CD4-positive, alpha-beta T cell (primary cell): ENCODE measurements at places on chromosomes 5 and 9.

GRCh38 chr5:56050551-56051255 is 55.9 kb upstream of the IL6ST start:
- DNase-seq: no peak

- DNase-seq: no peak
Observed at GRCh38 chr5:132142459-132142858, 68.9 kb downstream of the CSF2 start.

DNA sequence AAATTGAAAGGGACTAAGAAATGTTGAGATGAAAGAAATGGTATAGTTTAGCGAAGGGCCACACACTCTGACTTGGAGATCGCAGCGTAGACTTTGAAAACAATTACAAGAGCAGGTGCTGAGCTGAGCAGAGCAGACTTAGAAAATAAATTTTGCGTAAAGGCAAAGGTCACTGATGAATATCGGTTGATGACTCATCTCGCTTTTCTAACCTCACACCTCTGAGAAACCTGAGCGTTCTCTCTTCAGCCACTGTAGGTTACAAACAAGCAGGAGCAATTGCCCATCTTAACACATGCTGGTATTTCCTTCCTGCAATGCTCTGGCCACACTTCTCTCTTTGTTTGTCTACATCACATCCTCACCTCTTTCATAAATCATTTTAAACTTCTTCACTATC is 190.6 kb upstream of the C9orf72 start:
- DNase-seq: no peak

DNA sequence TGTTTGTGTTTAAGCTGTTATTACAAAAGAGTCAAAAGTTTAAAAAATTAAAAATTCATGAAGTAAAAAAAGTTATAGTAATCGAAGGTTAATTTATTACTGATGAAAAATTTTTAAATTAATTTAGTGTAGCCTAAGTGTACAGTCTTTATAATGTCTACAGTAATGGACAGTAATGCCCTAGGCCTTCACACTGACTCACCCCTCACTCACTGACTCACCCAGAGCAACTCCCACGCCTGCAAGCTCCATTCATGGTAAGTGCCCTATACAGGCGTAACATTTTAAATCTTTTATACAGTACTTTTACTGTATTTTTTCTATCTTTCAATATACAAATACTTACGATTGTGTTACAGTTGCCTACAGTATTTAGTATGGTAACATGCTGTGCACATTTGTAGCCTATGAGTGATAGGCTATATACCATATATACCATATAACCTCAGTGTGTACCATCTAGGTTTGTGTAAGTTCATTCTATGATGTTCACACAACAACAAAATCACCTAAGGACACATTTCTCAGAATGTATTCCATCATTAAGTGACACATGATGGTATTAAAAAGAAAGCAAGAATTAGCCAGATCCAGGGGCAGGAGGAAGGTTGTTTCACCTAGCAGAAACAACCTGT is 40.1 kb downstream of the DCAF10 start:
- DNase-seq: no peak

DNA sequence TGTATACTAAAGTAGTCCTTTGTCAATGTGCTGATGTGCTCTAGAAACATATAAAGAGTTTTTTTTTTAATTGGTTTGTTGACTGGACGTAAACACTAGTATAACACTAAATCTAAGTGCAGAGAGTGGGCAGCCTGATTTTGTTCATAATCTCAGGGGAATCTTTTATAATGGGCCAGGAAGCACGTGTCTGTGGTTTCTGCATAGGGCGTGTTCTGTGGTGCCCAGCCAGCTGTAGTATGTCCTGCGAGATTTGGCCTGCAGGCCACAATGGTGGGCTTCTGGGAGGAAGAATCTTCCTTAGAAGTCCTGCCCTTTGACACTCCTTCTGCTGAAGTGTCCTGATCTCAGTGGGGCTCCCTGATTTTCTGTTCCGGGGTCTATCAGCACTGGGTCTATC is 49.0 kb upstream of the DHFR start:
- no peak for DNase-seq

- no peak for DNase-seq
Observed at GRCh38 chr9:131992906-131993657, 86.6 kb downstream of the MED27 start.

DNA sequence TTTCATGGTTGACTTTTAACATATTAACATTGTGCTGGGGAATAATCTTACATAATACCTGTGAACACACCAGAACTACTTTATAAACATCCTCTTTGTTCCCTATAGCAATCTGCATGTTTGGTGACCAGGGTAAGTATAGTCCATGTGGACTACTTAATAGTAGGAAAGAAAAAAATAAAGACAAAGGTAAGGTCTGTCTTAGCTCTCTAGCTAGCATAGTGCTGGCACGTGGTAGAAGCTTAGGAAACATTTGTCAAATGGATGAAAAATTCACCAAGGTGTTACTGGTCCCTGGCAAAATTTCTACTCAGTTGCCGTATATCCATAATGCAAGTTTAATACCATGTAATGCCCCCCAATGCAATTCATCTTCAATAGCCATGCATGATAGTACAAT is 78.6 kb upstream of the ABCA1 start:
- no peak for DNase-seq
